ENCODE measurements at places on chromosomes 6 and 20.

- DNase-seq, result no peak
Measured at GRCh38 chr20:25047766-25048165, 10.2 kb downstream of the ACSS1 start.

DNA sequence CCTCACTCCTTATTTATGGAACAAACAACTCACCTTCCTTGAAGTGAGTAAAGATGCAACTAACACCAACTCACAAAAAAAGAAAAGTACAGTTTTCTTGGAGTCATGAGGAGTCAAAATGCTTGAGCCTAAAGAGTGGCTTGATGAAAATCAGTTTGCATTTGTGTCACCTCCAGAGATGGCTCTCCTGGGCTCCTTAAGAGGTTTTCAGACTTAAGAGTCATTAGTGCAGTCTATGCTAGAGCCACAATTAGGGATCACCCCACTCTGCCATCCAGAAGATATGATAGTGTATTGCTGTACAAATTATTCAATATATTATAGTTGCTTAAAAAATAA, 11.9 kb upstream of the SNX9 start:
- DNase-seq, result no peak

- no peak for DNase-seq
Measured at GRCh38 chr20:37537505-37537904, 9.8 kb upstream of the BLCAP start.

GRCh38 chr6:122153557-122153956, 245.9 kb upstream of the HSF2 start:
- DNase-seq, result no peak

DNA sequence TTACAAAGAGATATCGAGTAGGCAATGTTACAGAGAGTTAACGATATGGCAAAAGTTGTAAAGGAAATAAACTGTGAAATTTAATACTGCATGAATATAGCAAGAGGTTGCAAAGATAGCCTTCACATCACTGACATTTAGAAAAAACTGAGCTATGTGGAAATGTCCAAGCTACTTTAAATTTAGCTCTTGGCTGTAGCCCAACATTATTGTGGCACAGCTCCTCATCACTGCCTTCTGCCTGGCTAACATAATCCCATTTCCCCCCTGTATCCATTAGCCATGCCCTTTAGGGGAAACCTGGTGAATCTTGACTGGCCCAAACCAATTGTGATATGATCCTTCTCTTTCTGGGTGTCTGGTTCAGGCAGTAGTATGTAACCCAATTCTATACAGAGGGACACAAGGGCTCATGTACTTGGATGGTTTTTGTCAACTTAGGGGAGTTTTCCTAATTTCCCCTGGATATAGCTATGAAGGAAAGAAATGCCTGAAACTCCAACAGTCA, 115.4 kb downstream of the PFDN4 start:
- no peak for DNase-seq

DNA sequence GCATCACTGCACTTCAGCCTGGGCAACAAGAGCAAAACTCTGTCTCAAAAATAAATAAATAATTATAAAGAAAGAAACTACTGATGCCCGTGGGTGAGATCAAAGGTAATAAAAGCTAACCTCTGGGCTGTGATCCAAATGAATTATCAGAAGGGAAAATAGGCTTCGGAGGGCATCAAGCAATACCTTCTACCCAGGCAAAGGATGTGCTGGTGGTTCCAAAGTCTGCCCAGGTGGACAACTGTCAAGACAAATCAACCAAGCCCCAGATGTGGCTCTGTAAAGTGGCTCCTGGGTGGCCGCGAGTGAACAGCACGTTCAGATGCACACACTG, 95.6 kb downstream of the SCML4 start:
- no peak for DNase-seq

DNA sequence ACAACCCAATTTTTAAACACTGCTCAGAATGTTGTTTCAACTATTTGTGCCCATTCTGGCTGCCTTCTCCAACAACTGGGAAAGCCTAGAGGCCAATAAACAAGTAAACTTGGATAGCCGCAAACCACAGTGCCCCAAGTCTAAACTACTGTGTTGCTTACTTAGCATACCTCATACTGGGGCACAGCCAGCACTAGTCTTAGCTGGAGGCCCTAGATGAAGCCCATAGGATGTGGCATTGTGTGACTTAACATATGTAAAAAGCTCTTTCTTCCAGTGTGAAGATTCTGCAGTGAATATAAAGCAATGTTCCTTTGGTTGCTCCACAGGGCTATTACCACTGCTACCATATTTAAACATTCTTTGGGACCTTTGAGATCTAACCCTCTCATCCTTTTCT, 564.3 kb upstream of the NRSN1 start:
- DNase-seq, result no peak

DNA sequence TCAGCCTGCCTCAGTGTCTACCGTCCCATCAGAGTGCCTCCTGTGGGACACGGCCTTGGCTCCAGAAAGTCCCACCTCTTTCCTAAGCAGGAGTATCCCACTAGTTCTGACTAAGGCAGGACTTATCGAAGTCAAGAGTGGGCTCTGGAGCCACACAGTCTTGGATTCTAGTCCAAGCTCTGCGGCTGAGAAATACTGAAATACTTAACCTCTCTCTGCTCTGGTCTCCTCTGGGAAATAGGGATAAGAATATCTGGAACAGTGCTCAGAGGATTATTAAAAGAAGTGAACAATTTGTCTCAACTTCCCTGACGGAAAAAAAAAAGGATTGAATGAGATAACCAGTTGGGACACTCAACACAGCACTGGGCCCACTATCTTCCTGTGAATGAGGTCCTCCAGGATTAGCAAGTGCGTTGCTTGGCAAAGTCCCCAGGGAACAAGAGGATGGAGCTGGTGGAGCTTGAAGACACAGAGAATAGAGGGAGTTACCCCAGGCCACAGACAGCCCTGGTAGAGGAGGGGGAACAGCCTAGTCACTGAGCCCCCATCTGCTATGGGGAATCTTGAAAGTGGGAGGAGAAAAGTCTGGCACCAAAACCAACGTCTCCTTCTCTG, 34.6 kb upstream of the FOXP4 start:
- no peak for DNase-seq

DNA sequence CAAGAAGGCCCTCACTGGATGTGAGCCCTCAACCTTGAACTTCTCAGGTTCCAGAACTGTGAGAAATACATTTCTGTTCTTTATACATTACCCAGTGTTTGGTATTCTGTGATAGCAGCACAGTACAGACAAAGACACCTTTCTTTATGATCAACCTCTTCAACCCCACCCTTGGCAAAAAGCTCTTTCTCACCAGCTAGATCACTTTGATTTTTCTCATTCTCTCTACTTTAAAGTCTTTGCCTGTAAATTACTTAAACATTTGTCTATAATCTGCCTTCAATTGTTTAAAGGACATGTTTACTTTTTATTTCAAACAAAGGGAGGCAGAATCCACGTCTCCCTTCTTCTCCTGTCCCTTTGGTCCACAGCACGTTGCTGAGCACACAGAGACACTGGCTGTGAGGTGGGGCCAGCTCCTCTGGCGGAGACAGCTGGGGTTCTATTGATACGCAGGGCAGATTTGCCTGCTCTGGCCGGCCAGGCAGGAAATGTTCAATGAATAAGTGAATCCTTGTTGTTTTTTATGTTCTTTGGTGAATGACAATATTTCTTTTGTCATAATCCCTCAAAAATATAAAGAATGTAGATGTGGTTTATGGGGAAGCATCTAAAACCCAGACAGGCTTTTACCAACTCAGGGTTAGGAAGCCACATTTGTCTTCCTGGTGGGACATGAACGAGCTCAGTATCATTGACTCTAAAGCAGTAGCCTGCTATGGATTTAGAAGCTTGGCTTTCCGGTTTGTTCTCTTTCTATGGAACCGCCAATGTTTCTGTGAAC, 52.9 kb downstream of the NEDD9 start:
- DNase-seq, result no peak

- no peak for DNase-seq
Measured at GRCh38 chr6:137976430-137976829, 109.4 kb downstream of the TNFAIP3 start.

DNA sequence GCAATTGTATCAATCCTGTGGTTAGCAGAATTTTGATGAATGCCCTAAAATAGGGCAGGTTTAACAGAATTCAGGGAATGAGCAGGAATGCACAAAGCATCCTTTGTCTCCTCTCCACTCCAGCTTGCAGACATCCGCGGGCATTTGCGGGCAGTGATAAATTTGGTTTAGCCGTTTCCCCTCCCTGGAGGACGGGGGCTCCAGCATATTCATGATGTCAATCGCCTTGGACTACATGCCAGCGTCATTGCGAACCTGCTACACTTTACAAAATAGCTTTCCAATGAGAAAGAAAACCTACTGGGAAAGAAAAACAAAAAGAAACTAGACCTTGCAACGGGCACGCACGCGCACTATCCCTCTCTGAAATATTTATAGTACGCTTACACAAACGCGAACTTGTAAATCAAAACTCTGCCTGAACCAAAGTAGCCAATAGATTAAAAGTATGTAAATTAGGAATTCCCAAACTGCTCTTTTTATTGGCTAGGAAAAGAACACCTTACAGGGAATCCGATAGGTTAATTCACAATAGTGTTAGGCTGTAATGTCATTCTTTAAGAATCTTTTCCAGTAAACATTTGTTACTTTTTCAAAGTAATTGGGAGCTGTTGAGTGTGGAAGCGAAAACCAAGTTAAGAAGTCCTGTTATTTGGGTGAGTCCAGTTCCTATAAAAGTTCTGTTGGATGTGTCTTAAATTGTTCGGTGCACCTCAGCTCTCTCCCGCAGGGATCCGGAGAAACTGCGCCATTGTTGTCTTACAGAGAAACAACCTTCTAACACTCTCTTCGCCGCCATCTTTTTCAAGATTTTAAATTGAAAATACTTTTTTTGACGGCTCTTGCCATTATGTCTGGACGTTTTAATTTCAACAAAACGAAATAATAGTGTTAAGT, 136.7 kb downstream of the HFE start:
- DNase-seq, result peak; percentile 50

DNA sequence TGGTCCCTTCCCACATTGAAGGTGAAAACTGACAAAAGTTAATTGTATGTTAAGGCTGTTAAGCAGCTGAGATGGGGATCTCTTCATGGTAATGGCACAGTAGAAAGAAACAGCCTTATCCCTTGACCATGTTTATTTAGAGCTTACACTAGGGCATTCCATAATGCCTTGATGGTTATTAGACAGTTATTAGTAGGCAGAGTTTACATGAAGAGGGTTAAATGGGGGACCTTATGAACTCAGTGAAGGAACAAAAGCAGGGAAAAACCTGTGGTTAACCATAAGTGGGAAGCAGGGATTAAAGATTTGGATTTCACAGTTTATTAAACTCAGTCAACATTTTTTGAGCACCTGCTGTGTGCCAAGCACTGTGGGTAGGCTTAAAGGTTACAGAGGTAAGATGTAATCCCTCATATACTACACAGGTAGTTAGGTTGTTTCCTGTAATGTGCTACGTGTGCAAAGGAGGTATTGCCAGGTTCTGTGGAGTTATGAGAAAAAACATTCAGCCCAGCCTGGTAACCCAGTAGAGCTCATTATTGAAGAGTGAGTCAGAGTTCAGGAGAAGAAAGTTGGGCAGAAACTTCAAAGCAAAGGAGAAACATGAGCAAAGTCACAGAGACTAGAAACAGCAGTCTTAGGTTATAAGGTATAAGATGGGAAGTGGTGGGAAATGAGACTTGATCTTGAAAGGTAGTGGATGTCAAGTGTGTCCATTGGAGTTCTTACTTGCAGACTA, 32.3 kb upstream of the GNRH2 start:
- no peak for DNase-seq

- DNase-seq, result no peak
Measured at GRCh38 chr20:7996898-7997297, 22.7 kb downstream of the TMX4 start.

DNA sequence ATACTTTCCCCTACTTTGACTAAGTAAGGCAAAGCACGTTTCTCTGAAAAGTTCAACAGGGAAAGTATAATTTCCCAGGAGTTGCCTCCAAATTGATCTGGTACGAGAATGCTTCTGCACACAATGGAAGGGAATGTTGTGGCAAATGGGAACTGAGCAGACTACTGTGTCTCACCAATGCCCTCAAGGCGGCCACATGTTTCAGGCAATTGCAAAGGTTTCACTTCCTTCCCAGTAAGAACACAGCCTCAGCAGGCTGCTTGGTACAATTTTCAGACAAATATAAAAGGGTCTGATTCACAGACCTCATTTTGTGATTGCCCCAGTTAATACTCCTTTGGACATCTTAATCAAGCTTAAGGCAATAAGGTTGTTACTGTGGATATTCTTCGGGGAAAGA, 71.2 kb downstream of the KIAA0319 start:
- no peak for DNase-seq

GRCh38 chr20:49794336-49795134, 18.1 kb upstream of the SLC9A8 start:
- no peak for DNase-seq

GRCh38 chr6:37029249-37029971, 24.0 kb downstream of the FGD2 start:
- DNase-seq, result no peak

DNA sequence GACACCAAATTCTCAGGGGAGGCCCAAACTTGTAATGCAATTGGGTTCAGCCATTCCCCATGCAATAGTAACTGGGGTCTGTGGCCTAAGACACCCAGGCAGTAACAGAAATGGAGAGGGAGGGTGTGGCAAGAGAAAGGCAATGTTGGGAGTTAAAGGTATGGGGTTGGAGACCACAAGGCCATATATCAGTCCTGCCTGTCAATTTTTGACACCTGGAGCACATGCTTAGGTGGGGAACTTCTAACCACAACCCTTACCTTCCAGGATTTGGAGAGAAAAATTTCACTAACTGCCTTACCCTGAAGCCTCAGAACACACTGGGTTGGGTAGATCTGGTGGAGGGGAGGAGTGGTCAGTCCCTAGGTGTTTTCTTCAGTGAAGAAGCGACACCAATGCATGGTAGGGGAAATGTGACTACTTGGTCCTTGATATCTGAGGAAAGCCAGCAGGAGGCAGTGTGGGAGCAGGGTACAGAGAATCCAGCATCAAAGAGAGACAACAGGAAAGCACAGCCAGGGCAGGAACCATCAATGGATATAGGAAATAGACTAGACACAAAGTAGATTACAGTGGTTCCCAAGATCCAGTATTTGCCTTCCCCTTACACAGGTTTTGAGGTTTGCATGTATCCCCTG, 6.8 kb upstream of the USP49 start:
- DNase-seq, result peak; percentile 33

GRCh38 chr6:19369785-19370184, 467.4 kb upstream of the ID4 start:
- no peak for DNase-seq

GRCh38 chr6:141498977-141499376, 633.7 kb upstream of the GJE1 start:
- no peak for DNase-seq

- no peak for DNase-seq
Measured at GRCh38 chr20:40978761-40979160, 49.9 kb upstream of the TOP1 start.

- DNase-seq, result no peak
Measured at GRCh38 chr6:5677219-5678000, 329.3 kb downstream of the NRN1 start.

- no peak for DNase-seq
Measured at GRCh38 chr6:48423640-48424365, 312.8 kb upstream of the PTCHD4 start.

DNA sequence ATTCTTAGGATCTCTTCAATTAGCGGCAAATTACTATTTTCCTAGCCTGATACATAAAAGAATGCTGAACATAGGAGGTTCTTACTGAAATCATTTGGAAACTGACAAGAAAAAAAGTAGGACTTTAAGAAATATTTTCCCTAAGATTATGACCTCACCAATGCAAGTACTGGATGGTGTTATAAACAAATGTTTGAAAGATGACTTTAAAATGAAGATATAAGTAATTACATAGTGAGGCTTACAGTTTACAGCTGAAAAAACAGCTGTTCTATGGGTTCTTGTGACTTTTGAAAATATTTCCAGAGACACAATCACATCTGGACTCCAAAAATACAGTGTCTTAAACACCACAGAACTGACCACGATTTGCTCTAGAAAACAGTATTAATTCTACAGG, 64.9 kb downstream of the ADAT2 start:
- no peak for DNase-seq

All from T-cell (primary cell).